ENCODE measurements at places on chromosomes 5 and 9. TPM values are rescaled to one million over a fixed set of nuclear protein-coding genes. Genes with fewer than 3 reads are reported as not detected.

Gene SCGB3A1
- not detected for total RNA-seq

Gene ZNF483
- 1.8 TPM for total RNA-seq

Gene SERF1B
- 20.9 TPM for total RNA-seq

Gene GFI1B
- not detected for total RNA-seq

Gene TMEM215
- total RNA-seq, result not detected

DNA sequence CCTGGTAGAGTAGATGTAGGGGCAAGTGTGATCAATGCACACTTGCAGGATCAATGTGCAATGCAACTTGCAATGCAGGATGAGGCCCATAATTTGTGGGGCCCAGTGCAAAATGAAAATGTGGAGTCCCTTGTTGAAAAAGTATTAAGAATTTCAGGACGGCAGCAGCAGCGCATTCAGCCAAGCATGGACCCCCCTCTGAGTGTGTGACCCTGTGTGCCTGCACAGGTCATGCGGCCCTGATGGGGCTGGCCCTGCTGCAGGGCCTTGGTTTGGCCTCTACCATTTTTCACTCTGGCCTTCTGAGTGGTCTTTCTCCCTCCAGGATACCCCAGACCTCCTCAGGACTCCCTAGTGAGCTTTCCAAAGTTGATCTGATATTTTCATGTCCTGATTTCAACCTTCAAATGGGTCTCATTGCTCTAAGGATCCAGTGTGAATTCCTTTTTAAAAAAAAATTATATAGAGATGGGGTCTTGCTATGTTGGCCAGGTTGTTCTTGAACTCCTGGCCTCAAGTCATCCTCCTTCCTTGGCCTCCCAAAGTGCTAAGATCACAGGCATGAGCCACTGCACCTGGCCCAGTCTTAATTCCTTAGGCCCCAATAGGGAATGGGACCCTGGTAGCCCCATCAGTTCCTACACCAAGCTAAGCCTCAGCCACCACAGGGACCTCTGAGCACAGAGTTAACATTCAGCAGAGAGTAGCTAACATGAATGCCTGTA is 4.3 kb downstream of the ERGIC1 start:
- H3K36me3 ChIP-seq, result no peaks in the 10 kb centered on the region
- H3K4me1 ChIP-seq, result peaks cover 26% of the 10 kb centered on the region
- H3K27me3 ChIP-seq, result no peaks in the 10 kb centered on the region
- H3K27ac ChIP-seq, result no peak overlapping the region

DNA sequence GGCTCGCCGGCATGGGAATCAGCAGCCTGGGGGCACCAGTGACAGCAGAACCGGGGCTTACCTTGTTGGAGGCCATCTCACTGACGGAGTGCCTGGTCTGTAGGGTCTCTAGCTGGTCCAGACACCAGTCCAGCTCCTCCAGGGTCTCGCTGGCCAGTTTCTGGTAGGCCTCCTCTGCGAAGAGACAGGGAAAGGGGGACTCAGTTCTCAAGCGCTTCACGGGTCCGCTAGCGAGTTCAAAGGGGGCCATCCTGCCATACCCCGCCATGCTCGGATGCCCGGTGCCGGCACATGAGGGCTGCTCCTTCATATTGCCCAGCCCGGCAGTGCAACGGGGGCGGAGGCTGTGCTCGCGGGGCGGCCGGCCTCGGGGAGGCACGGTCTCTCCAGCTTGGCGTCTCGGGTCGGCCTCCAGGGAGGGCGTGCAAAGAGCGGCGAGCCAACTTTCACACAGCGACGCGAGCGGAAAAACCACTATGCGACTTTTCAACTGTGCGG is 456.0 kb downstream of the RAB3C start:
- peak overlapping the region; percentile 92 for H3K4me3 ChIP-seq
- no peaks in the 10 kb centered on the region for H3K27me3 ChIP-seq
- DNase-seq, result no peak
- H3K36me3 ChIP-seq, result peaks cover 37% of the 10 kb centered on the region
- H3K4me1 ChIP-seq, result peaks cover 46% of the 10 kb centered on the region

- H3K4me3 ChIP-seq, result no peak overlapping the region
- no peaks in the 10 kb centered on the region for H3K36me3 ChIP-seq
- no peak for DNase-seq
- H3K4me1 ChIP-seq, result peaks cover 5% of the 10 kb centered on the region
Measured at GRCh38 chr5:174799121-174799520, 74.7 kb downstream of the MSX2 start.

DNA sequence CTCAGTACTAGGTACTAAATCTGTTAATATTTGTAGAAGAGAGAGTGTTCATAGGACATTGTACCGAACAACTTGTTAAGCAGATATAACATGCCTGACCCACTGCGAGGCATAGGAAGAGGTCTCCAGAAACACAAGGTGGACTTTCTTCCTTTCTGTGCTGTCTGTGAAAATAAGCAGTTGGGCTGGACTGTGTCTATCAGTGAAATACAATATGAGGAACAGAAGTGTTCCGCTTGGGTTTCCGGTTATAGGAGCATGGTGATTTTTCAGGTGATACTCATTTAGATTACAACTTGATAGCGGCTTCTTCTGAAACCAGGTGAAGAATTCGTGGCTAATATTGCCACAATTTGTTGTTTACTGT is 60.9 kb upstream of the TLR4 start:
- no peaks in the 10 kb centered on the region for H3K36me3 ChIP-seq
- no peak for DNase-seq
- peaks cover 6% of the 10 kb centered on the region for H3K4me1 ChIP-seq
- H3K27ac ChIP-seq, result no peak overlapping the region
- H3K27me3 ChIP-seq, result peaks cover 16% of the 10 kb centered on the region
- no peak overlapping the region for H3K4me3 ChIP-seq

GRCh38 chr9:91758491-91758981 is 191.5 kb downstream of the ROR2 start:
- peaks cover 20% of the 10 kb centered on the region for H3K27me3 ChIP-seq
- no peak overlapping the region for H3K4me3 ChIP-seq
- DNase-seq, result peak; percentile 82
- H3K4me1 ChIP-seq, result no peaks in the 10 kb centered on the region
- H3K27ac ChIP-seq, result no peak overlapping the region

GRCh38 chr9:94663140-94663539 is 23.8 kb upstream of the FBP1 start:
- H3K27me3 ChIP-seq, result peaks cover 24% of the 10 kb centered on the region
- no peak overlapping the region for H3K4me3 ChIP-seq
- H3K4me1 ChIP-seq, result no peaks in the 10 kb centered on the region
- H3K36me3 ChIP-seq, result no peaks in the 10 kb centered on the region
- no peak overlapping the region for H3K27ac ChIP-seq

- H3K36me3 ChIP-seq, result no peaks in the 10 kb centered on the region
- H3K27ac ChIP-seq, result no peak overlapping the region
- no peak overlapping the region for H3K4me3 ChIP-seq
- no peak for DNase-seq
Measured at GRCh38 chr9:121972501-121972981, 120.6 kb downstream of the TTLL11 start.

GRCh38 chr5:78667461-78668103 is 19.0 kb upstream of the LHFPL2 start:
- H3K27me3 ChIP-seq, result peaks cover 13% of the 10 kb centered on the region
- no peaks in the 10 kb centered on the region for H3K4me1 ChIP-seq
- H3K27ac ChIP-seq, result no peak overlapping the region
- no peak overlapping the region for H3K4me3 ChIP-seq
- no peaks in the 10 kb centered on the region for H3K36me3 ChIP-seq

GRCh38 chr5:114255260-114255659 is 106.6 kb upstream of the KCNN2 start:
- no peaks in the 10 kb centered on the region for H3K27me3 ChIP-seq
- no peak overlapping the region for H3K27ac ChIP-seq
- no peaks in the 10 kb centered on the region for H3K4me1 ChIP-seq
- H3K4me3 ChIP-seq, result no peak overlapping the region
- H3K36me3 ChIP-seq, result no peaks in the 10 kb centered on the region

DNA sequence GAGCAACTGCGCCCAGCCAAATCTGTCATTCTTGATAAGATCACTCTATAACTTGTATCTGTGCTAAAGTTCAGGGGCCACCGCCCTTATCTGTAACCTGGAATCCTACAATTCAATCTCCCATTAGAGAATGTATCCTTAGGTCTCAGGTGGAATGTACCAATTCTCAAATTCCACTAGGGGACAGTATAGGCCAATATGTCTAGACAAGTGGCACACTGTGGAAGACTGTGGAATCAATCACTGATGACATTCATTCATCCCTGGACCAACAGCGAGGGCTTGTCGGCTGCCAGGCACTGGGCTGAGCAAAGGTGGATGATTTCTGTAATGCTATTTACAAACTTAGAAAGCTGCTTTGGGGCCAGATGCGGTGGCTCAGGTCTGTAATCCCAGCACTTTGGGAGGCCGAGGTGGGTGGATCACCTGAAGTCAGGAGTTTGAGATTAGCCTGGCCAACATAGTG is 28.7 kb upstream of the MEGF9 start:
- no peaks in the 10 kb centered on the region for H3K36me3 ChIP-seq
- no peak overlapping the region for H3K27ac ChIP-seq
- no peaks in the 10 kb centered on the region for H3K4me1 ChIP-seq
- H3K4me3 ChIP-seq, result no peak overlapping the region
